ENCODE measurements at places on chromosomes 7 and 10.

DNA sequence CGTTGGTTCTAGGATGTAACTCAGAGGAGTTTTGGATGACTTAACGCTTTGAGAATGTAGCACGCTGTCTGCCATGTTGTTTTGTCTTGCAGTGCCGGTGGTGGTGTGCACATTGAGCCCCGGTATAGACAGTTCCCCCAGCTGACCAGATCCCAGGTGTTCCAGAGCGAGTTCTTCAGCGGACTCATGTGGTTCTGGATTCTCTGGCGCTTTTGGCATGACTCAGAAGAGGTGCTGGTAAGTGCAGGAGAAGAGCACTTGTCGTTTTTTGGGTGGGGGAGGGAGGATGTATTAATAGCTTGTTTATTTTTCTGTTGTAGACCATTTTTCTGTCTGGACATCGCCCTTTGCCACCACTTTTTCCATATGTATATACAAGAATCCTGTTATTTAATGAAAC, 6.3 kb downstream of the NDUFB2 start:
- H3K27ac ChIP-seq, result no peak overlapping the region
- peaks cover 21% of the 10 kb centered on the region for H3K36me3 ChIP-seq

DNA sequence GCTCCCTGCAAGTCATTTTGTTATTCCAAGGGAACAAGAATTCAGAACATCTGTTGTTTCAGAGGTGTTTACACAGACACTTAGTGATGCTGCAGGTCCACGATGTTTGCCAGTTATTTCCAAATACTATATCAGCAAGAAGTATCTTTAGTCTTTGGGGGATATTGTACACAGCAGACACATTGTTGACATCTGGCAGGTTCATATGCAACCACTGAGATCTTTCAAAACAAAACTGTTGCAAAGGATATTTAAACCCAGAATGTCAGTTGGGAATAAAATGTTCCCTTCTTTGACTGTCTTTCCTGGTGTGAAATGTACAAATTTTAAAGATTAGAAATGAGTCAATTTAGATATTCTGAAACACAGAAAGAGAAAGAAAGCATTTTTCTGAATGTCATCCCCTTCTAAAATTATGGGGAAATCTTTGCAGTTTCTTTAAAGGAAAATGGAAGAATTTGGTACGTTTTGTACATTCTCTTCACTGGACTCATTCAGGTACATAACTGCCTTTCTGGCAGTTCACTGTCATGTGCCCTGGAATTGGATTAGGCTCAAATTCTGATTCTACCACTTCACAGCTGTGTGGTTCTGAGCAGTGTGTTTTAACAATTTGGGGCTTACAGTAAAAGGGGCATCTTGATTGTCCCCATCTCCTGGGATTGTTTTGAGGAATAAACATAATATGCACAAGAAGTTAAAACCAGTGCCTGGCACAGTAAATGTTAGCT, 40.3 kb upstream of the CELF2 start:
- H3K27ac ChIP-seq, result no peak overlapping the region
- H3K27me3 ChIP-seq, result no peaks in the 10 kb centered on the region
- DNase-seq, result no peak
- no peaks in the 10 kb centered on the region for H3K4me1 ChIP-seq
- no peaks in the 10 kb centered on the region for H3K36me3 ChIP-seq

DNA sequence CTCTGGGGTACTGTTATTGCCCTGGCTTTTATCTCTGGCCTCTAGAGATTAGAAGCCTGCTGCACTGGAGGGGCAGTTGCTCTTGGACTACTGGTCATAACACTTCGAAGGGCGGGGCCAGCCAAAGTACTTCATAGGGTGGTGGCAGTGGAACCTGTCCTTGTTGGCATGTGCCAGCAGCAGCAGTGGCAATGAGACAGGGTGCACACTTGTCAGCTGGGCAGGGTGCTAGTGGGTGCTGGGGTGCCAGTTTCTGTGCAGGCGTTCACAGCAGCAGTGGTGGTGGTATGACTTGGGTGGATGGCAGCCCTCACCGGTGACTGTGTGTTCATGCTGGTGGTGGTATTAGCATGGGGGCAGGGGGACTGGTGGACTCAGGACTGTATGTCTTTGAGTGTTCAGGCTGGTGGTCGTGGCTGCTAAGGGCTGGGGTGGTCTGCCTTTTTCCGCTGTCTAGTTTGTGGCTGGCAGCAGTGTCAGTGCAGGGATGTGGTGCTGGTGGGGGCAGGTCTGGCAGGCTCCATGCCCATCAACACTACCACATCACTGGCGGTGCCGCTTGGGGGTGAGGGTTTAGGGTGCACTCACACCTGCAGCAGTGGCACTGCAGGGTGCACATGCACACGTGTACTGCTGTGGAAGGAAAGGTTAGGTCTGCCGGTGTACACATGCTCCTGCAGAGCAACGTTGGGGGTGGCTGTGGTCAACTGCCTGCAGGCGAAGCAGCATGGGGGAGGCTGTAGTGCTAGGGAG, 176.1 kb upstream of the CDC14C start:
- no peaks in the 10 kb centered on the region for H3K36me3 ChIP-seq
- no peak overlapping the region for H3K4me3 ChIP-seq
- no peaks in the 10 kb centered on the region for H3K4me1 ChIP-seq
- H3K27me3 ChIP-seq, result no peaks in the 10 kb centered on the region
- DNase-seq, result no peak

- H3K27ac ChIP-seq, result no peak overlapping the region
- DNase-seq, result no peak
- H3K27me3 ChIP-seq, result no peaks in the 10 kb centered on the region
- no peaks in the 10 kb centered on the region for H3K36me3 ChIP-seq
- H3K4me3 ChIP-seq, result no peak overlapping the region
Measured at GRCh38 chr10:84838851-84839250, 510.5 kb downstream of the CCSER2 start.

GRCh38 chr7:120865191-120865981, 7.4 kb upstream of the TSPAN12 start:
- H3K36me3 ChIP-seq, result no peaks in the 10 kb centered on the region
- no peaks in the 10 kb centered on the region for H3K4me1 ChIP-seq
- no peak overlapping the region for H3K4me3 ChIP-seq
- no peak for DNase-seq
- no peaks in the 10 kb centered on the region for H3K27me3 ChIP-seq

GRCh38 chr10:61049386-61049785, 105.4 kb upstream of the RHOBTB1 start:
- H3K4me3 ChIP-seq, result no peak overlapping the region
- H3K27ac ChIP-seq, result no peak overlapping the region
- DNase-seq, result no peak
- no peaks in the 10 kb centered on the region for H3K36me3 ChIP-seq

DNA sequence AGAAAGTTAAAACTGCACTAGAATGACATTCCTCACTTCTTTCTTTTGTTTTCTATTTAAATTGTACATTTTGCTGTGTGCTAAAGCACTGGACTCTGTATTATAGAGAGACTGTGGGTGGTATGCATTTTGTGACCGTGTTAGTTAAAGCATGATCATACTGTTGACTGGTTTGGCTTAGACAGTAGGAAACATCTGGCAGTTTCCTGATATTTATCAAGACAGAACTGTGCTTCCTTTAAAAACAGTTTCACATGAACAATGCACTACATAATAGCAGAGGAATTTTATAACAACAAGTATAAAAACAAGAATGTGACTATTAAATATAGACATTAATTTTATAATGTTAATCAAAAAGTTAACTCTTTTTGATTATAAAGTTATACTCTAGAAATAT, 23.1 kb downstream of the GNG11 start:
- no peaks in the 10 kb centered on the region for H3K27me3 ChIP-seq
- no peak overlapping the region for H3K27ac ChIP-seq
- DNase-seq, result no peak
- no peak overlapping the region for H3K4me3 ChIP-seq
- no peaks in the 10 kb centered on the region for H3K36me3 ChIP-seq

DNA sequence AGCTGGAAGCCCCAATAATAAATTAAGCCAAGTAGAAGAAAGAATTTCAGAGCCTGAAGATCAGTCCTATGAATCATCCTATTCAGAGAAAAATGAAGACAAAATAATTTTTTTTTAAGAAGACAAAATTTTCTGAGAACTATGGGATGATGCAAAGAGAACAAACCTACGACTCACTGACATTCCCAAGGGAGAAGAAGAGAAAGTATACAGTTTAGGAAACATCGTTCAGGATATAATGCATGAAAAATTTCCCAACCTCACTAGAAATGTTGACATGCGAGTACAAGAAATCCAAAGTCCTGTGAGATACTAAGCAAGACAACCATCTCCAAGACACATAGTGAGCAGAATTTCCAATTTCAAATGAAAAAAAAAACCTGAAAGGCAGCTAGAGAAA, 150.5 kb downstream of the THSD7A start:
- H3K4me1 ChIP-seq, result no peaks in the 10 kb centered on the region
- H3K27ac ChIP-seq, result no peak overlapping the region
- H3K36me3 ChIP-seq, result no peaks in the 10 kb centered on the region
- H3K4me3 ChIP-seq, result no peak overlapping the region
- H3K27me3 ChIP-seq, result no peaks in the 10 kb centered on the region

GRCh38 chr10:78868861-78869260, 199.9 kb upstream of the ZMIZ1 start:
- H3K4me3 ChIP-seq, result no peak overlapping the region
- no peaks in the 10 kb centered on the region for H3K4me1 ChIP-seq
- DNase-seq, result no peak
- no peaks in the 10 kb centered on the region for H3K36me3 ChIP-seq
- no peaks in the 10 kb centered on the region for H3K27me3 ChIP-seq

DNA sequence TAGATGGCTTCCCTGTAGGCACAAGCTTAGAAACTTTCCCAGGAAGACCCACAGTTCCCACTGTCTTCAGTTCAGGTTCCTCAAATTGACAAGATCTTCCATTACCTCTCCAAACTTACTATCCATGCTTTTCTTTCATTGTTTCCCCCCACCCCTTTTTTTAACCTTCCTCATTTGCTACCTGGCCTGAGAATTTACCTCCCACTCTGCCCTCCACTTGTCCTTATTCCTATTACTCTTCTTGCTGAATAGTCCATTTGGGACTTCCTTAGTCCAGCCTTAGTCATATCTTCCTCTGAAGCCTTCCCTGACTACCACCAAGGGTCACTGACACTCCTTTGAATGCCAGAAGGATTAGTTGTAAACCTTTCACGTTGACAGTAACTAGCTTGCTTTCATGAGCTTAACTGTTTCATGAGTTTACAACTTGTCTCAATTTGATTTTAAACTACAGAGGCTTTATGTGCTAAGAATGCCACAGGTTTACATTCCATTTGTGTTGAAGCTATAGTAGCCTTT, 1.2 kb upstream of the CALU start:
- H3K27me3 ChIP-seq, result no peaks in the 10 kb centered on the region
- no peak overlapping the region for H3K27ac ChIP-seq
- H3K4me3 ChIP-seq, result no peak overlapping the region
- peaks cover 14% of the 10 kb centered on the region for H3K4me1 ChIP-seq
- H3K36me3 ChIP-seq, result no peaks in the 10 kb centered on the region

DNA sequence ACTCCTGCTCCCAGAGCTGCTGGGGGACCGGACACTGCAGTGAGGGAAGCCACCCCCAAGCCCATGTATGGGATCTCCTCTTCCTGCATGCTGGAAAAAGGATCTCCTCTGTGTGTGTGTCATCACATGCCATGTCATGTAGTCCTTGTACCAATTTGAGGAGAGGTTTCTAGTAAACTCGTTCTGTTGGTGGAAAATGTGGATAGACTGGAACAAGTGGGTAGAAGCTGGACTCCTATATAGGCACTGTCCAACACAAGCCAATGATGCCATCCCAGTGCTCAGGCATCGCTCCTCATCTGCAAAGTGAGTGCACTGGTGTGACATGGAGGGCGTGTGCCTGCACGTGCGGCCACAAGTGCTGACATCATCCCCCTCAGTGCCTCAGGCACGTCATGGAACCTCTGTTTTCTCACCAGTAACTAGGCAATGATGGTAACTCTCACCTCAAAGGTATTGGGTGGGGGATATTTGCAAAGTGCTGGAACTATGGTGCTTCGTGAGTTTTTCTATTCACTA, 19.3 kb downstream of the MYO1G start:
- H3K36me3 ChIP-seq, result peaks cover 14% of the 10 kb centered on the region
- H3K27me3 ChIP-seq, result no peaks in the 10 kb centered on the region
- peak overlapping the region; percentile 75 for H3K27ac ChIP-seq
- peaks cover 15% of the 10 kb centered on the region for H3K4me1 ChIP-seq
- H3K4me3 ChIP-seq, result no peak overlapping the region

DNA sequence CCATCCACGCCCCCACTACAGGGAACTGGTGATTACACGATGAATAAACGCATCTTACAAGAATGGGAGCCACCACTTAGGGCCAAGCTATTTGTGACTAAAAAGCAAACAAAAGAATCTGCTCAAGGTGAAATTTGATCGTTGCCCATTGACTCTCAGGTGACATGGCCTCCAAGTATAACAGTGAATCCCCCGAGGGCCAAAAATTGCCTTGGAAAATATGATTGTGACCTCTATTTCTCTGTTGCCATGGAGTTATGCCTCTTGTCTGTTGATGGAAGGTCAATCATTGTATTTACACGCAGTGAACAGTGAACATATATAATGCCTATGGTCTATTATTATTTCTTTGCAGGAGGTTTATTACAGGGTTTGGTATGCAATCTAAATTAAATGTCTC, 282.3 kb downstream of the KLF6 start:
- no peaks in the 10 kb centered on the region for H3K27me3 ChIP-seq
- no peaks in the 10 kb centered on the region for H3K36me3 ChIP-seq
- DNase-seq, result no peak
- H3K27ac ChIP-seq, result no peak overlapping the region
- no peaks in the 10 kb centered on the region for H3K4me1 ChIP-seq

GRCh38 chr7:116966601-116967000, 13.3 kb downstream of the ST7 start:
- no peak overlapping the region for H3K27ac ChIP-seq
- H3K4me3 ChIP-seq, result no peak overlapping the region
- no peaks in the 10 kb centered on the region for H3K36me3 ChIP-seq

- DNase-seq, result no peak
- H3K36me3 ChIP-seq, result no peaks in the 10 kb centered on the region
- H3K4me1 ChIP-seq, result no peaks in the 10 kb centered on the region
Measured at GRCh38 chr10:124586142-124586541, 124.5 kb downstream of the LHPP start.

GRCh38 chr7:117873310-117874190, at the start of gene CTTNBP2:
TSS of gene CTTNBP2 (minus strand) at chr7:117873441. CDS start at chr7:117873415, 26 bp downstream.
- peaks cover 4% of the 10 kb centered on the region for H3K4me1 ChIP-seq
- no peaks in the 10 kb centered on the region for H3K36me3 ChIP-seq
- H3K4me3 ChIP-seq, result peak within 1 kb of the TSS; percentile 22
- no peak for DNase-seq
- H3K27ac ChIP-seq, result no peak within 1 kb of the TSS

- DNase-seq, result no peak
- H3K27me3 ChIP-seq, result no peaks in the 10 kb centered on the region
- no peak overlapping the region for H3K27ac ChIP-seq
Measured at GRCh38 chr10:114077347-114077746, 33.7 kb downstream of the ADRB1 start.

Measured in effector memory CD4-positive, alpha-beta T cell (primary cell).